ENCODE measurements at places on chromosomes 2 and 18. TPM values are rescaled to one million over a fixed set of nuclear protein-coding genes. Genes with fewer than 3 reads are reported as not detected.

The UGT1A5 gene
- not detected for total RNA-seq

The ABCB11 gene
- 0.06 TPM for total RNA-seq

The PLEK gene
- total RNA-seq = 30.0 TPM

The AOX1 gene
- 220 TPM for total RNA-seq

The ZNF142 gene
- 21.3 TPM for total RNA-seq

The KCNK3 gene
- total RNA-seq = 1.9 TPM

The BCL2 gene
- 58.7 TPM for total RNA-seq

- no peak for DNase-seq
These were observed 59.5 kb downstream of the RMDN2 start for GRCh38 chr2:37984589-37984988.

- no peak for DNase-seq
These were observed 40.6 kb upstream of the GCFC2 start for GRCh38 chr2:75751360-75751759.

DNA sequence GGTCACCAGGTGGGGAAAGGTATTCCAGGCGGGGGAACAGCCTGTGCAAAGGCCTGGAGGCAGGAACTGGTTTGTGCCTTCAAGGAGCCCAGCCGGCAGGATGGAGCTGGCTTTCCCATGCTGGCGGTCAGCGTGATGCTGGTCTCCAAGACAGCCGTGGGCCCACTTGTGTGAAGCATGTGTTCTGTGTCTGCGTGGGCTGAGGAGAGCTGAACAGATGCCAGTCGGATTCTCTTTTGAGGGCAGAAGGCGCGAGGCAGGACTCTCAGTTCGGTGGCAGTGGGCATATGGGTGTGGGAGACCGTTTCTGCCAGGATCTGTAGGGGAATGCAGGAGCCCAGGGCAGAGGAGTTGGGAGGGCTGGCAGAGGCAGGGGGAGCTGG lies 191.6 kb downstream of the TWIST2 start:
- no peak for DNase-seq

GRCh38 chr2:219175486-219175885 lies 1.2 kb downstream of the CNPPD1 start:
- no peak for DNase-seq

- DNase-seq = no peak
These were observed 159.3 kb downstream of the GLI2 start for GRCh38 chr2:120894966-120895365.

DNA sequence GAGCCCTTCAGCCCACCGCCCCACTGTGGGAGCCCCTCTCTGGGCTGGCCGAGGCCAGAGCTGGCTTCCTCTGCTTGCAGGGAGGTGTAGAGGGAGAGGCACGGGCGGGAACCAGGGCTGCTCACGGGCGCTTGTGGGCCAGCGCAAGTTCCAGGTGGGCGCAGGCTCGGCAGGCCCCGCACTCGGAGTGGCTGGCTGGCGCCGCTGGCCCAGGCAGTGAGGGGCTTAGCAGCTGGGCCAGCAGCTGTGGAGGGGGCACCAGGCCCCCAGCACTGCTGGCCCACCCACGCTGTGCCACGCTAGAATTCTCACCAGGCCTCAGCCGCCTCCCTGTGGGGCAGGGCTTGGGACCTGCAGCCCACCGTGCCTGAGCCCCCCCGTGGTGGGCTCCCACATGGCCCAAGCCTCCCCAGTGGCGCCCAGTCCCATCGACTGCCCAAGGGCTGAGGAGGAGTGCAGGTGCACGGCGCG lies 45.2 kb downstream of the SLC5A7 start:
- no peak for DNase-seq

DNA sequence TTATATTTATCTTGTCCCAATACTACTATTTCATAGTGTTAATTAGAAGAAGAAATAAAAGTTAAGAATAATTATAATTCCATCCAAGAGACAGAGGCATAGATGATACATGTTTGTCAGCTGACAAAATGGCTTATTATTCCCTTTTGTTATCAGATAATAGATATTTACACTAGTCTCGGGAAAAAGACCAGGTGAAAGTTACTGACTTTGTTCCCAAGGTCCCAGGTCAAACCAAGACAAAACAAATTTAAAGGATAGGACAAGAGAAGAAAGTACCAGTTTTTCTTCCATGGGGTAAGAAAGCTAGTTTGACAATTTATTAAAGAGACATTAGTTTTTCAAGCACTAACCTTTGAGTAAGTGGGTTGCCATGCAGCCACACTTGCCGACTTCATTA lies 73.2 kb downstream of the TTN start:
- DNase-seq = no peak

- DNase-seq = no peak
These were observed 101.7 kb upstream of the TFCP2L1 start for GRCh38 chr2:121386707-121387106.

DNA sequence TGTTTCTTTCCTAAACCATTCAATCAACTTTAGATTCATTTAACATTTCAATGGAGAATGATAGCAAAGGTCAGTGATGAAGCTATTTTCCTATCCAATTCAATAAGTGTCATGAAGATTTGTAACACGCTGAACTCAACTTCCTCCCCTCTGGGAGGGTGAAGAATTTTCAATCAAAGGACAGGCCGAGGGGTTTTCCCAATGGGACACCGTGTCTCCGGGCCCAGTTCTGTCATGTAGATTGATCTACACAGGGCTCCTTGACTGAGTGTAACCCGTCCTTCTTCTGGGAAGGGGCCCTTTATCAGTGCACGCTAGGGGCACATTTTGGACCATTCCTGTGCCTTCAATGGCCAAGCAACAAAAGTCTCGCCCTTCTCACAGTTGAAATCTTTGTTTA lies 90.1 kb downstream of the KCNE4 start:
- no peak for DNase-seq

All from mesenteric fat pad (tissue), 1 donor.